ENCODE measurements at places on chromosomes 12 and 14.

- no peak for DNase-seq
These were observed 98.4 kb downstream of the RMST start for GRCh38 chr12:97560786-97561618.

DNA sequence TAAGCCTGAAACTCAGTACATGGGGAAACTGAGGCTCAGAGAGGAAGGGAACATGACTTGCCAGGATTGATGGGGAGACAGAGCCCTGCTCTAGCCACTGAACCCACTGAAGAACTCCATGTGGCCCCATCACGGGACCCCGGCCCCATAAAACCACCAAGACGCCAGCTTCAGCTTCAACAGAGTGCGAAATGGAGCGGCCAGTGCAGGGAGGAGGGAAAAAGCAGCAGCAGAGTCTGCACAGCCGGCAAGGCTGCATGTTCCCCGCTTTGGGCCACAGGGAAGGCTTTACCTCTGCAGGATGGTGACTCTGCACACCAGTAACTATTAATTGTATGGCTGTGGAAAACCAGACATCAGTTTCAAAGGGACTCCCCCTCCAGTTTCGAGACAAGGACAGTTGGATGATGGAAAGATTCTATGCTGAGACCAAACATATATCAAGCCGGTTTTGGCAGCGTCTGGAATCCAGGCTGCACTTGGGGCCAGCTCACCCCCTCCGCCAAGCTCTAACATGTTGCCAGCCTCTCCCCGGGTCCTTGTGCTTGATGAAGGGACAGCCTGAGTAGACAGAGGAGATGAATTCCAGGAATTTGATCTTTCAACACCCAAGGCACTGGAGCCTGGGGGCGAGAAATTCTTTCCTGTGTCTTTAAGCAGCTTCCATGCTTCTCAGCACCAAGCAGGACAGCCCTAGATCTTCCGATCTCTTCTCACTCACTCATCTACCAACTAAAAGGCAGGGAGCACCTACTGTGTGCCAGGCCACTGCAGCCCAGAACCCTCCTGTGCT is 55.7 kb upstream of the BCL11B start:
- no peak for DNase-seq

- DNase-seq = no peak
These were observed 11.3 kb upstream of the FAM222A start for GRCh38 chr12:109702111-109702841.

GRCh38 chr12:52419656-52420055 is 13.5 kb upstream of the KRT82 start:
- DNase-seq = no peak

- DNase-seq = no peak
These were observed 815.7 kb downstream of the NRXN3 start for GRCh38 chr14:78985668-78986381.

DNA sequence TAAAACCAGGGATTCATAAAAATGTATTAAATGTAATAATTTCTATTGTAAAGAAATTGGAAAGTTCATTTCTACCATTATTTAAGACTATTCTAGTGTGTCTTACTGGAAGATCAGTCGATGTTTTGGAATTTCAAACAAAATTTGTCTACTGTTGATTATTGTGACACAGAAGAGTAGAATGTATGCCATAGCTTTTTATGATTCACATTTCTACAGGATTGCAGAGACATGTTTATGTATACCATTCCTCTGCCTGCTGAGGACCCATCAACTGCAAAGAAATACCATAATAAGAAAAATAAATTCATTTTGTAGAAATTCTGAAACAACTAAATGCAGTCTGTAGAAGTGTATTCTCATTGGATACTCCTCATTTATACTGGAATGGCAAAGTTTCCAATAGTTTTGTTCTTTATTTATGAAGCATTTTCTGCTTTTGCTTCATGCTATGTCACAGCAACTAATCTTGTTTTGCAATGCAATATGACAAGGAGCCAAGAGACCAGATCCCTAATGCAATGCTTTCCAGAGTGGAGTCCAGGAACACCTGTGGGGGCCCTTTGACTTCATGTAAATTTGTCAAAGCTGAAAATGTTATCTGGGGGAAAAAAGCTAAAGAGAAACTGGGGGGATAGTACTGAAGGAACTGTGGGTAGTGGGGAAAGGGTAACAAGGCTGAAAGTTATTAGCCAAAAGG is 172.9 kb upstream of the LRIG3 start:
- DNase-seq = no peak

- DNase-seq = no peak
These were observed 18.0 kb downstream of the ZFYVE21 start for GRCh38 chr14:103733651-103734050.

DNA sequence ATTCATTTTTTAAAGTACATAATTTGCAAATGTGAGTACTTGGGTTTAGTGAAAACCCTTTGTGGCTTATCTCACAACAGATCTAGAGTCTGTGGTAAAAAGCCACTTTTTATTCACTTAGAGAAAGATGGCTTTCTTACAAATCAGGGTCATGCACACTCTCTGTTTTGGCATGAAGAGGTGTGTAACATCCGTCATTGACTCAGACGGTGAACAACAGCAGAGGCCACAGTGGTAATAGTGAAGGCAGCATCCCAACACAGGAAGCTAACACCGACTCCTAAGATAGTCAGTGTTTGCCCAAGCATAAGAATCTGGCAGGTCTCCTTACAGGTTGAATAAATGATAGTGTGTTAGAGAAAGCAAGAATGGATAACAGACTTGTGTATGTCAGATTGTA is 593.0 kb downstream of the SOX5 start:
- no peak for DNase-seq

GRCh38 chr14:101470266-101470665 is 91.0 kb upstream of the DIO3 start:
- no peak for DNase-seq

- DNase-seq = no peak
These were observed 8.4 kb downstream of the DEGS2 start for GRCh38 chr14:100150932-100151587.

DNA sequence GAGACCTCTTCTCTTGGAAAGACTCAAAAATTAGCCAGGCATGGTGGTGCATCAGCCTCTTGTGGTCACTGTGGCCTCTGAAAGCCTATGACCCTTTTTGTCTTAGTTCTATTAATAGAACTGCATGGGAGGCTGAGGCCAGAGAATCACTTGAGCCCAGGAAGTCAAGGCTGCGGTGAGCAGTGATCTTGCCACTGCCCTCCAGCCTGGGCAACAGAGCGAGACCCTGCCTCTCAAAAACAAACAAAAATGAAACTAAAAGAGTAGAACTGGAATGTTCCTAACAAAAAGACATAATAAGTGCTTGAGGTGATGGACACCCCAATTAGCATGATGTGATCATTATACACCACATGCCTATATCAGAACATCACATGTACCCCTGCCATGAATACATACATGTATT is 197.0 kb upstream of the EEA1 start:
- no peak for DNase-seq

- no peak for DNase-seq
These were observed 493.4 kb upstream of the TMEM132C start for GRCh38 chr12:127773520-127773919.

- no peak for DNase-seq
These were observed 2.1 kb downstream of the PNMA1 start for GRCh38 chr14:73712071-73712506.

DNA sequence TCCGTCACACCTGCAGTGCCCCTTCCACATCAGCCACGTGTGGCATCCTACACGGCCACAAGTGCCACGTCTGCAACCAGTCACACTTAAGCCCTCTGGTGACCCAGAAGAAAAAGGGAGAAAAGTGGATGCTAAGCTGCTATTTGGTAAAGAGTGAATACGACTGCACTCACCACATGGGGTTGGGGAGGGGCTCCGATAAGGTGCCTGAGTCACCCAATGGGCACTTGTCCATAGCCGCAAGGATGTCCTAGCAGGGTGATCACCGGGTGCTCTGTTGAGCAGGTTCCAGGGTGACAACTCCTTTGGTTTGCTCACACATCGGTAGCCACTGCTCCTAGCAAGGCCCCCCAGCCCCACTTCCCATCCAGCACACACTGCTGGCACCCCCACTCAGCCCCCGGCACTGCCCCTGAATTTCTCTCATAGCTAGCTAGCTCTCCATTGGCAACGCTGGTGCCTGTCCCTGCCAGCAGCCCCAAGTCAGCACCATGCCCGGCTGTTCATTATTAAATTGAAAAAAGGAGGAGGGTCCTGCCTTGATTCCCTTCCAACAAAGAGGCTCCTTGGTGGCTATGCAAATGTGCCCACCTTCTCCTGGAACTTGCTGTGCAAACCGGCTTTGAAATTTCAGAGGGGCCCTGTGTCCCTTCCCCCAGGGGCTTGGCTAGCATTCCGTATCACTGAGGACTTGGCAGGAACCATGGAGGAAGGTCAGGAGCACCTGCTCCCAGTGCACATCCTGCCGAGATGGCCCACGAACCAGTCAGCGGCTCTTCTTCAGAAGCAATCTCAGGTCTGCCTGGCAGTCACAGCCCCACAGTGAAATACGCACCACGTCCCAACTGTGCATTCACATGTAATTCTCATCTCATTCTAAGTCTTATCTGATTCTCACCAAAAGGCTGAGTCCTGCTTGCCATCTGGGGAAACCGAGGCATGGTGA is 227.7 kb upstream of the DIO3 start:
- DNase-seq = no peak

GRCh38 chr12:30764251-30764650 is 9.5 kb upstream of the CAPRIN2 start:
- DNase-seq = no peak

GRCh38 chr14:32080001-32080510 is 3.0 kb downstream of the ARHGAP5 start:
- DNase-seq = no peak

DNA sequence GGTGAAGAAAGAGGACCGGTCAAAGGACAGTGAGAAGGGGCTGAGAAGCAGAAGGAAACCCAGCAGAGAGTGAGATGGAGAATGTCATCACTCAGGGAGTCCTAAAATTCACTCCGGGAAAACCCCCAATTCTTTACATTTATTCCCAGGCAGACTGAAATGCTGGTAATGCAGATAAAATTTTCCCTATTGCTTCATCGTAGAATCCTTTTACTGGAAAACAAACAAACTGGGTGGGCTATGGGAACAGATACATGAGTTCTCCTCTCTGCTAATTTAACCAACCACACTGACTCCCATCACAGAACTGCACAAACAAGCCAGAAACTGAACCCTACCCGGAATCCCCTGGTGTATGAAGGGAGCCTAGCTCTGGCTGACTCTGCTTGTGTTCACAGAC is 20.9 kb downstream of the HEBP1 start:
- no peak for DNase-seq

GRCh38 chr12:53696285-53696654 is 20.4 kb upstream of the ATP5MC2 start:
- no peak for DNase-seq

- DNase-seq = no peak
These were observed 1178.7 kb downstream of the AACS start for GRCh38 chr12:126243814-126244440.

DNA sequence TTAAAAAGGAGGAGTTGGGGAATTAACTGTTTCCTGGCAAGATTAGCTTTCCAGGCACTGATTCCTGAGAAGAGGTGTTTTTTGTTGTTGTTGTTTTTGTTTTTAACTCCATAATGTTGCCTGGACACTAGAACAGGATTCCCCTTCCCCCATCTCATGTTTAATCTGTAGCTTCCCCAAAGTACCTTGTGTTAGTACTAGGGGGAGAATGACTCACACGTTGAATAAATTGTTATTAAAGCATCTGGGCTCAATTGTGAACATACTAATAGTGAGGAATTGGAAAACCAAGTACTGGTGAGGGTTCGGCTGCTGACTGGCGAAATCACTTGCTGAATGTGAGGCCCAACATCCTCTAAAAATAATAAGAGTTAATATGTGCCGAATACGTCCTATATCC is 1.3 kb upstream of the GNG2 start:
- no peak for DNase-seq

GRCh38 chr14:22071006-22071405 is 397.4 kb upstream of the OR4E1 start:
- DNase-seq = peak; percentile 13

- DNase-seq = no peak
These were observed 22.5 kb upstream of the PTGDR start for GRCh38 chr14:52244997-52245396.

GRCh38 chr12:51441583-51441982 is 17.0 kb downstream of the SLC4A8 start:
- DNase-seq = no peak

- DNase-seq = no peak
These were observed 882 bp upstream of the IL23A start for GRCh38 chr12:56337753-56338251.

DNA sequence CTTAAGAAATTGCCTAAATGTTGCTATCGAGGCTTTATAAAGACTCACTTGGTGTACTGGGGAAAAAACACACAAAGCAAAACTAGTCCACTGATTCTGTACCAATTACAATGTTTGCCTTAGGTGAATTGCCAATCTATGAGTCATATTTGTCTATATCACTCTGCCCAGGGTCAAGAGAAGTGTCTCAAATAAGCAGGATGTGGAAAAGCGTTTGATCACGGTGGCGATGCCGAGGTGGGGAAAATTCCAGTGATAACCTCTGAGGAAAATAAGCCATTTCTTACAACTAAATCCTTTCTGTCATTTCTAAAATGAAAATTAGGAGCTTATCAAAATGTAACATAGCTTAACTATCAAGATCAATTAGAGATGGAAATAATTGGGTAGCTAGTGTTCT is 148.6 kb upstream of the DIO3 start:
- no peak for DNase-seq

GRCh38 chr12:68499616-68500015 is 111.1 kb upstream of the RAP1B start:
- no peak for DNase-seq

GRCh38 chr12:81502912-81503695 is 256.0 kb downstream of the PPFIA2 start:
- DNase-seq = no peak

DNA sequence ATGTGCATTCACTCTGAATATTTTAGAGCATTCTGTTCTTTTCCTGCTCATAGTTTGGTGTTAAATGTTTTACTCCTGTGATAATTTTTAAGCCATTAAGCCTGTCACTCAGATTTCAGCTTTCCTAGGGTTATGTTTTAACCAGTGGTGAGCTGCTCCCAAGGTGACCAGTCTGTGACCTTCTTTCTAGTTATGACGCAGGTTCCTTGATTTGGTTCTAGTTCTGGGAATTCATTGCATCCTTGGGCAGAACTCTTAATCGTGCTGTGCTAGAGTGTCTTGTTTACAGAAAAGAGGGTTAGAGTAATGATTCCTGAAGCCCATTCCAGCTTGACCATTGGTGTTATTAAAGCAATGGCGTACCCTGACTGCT is 2.2 kb downstream of the GABARAPL1 start:
- DNase-seq = no peak

GRCh38 chr12:129902371-129903091 is 1.3 kb downstream of the TMEM132D start:
- no peak for DNase-seq

DNA sequence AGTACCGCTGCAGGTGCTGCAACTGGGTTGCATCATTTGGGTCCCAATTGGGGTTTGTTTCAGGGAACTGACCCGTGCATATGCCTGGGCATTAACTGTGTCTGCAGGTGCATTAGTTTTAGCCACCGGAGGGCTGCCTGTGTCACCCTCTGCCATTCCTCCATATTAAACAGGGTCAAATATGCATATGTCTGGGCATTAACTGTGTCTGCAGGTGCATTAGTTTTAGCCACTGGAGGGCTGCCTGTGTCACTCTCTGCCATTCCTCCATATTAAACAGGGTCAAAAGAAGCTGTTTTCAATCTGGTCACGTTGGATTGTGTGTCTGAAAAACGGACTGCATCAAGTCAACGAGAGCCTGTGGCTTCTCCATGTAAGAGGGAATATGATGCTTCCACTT is 1317.0 kb downstream of the TMEM121 start:
- DNase-seq = no peak

GRCh38 chr12:105024928-105025327 is 38.8 kb downstream of the NOPCHAP1 start:
- no peak for DNase-seq

Data from stimulated activated CD4-positive, alpha-beta T cell treated with anti-CD3 and anti-CD28 coated beads, Interleukin-1b, Interleukin-23, amount 100 ng/mL, for 48 hours (primary cell).